Activated CD8-positive, alpha-beta memory T cell treated with anti-CD3 and anti-CD28 coated beads for 4 hours (primary cell): ENCODE measurements at places on chromosomes 1 and 21.

- no peak for DNase-seq
Observed at GRCh38 chr1:113353580-113353979, 36.7 kb upstream of the MAGI3 start.

DNA sequence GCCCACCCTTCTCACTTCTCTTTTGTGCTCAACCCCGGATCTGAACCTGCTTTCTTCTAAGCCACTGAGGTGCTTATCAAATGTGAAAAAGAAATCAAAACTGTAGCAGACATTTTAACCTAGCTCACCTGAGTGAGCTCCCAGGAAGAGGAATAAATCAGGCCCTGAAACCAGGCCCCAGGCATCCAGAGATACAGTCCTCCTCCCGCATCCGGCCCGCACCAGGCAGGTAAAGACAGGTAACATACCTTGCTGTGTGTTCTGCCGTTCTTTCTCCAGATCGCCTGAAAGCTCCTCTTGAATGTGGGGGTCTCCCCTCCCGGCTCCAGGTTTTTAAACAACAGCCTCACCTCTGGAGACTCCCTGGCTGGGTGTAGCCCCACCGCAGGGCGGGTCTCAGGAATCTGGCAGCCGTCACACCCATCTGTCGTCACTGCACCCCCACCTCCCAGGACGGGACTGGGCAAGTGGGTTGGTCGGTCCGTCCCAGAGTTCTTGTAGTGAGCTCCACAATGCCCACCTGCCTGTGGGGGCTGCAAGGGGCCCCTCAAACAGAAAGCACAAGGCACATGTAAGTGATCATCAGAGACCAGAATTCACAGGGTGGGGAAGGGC is at the start of gene LAMB3:
Gene LAMB3, minus strand, starts transcription at position 305 of the 615 bp plus-strand sequence. CDS start 1,481 bp downstream, outside the sequence.
- DNase-seq: no peak

GRCh38 chr1:85128316-85128715 is 72.5 kb downstream of the SYDE2 start:
- no peak for DNase-seq

- no peak for DNase-seq
Observed at GRCh38 chr1:167798952-167799351, 77.2 kb downstream of the MPZL1 start.

- no peak for DNase-seq
Observed at GRCh38 chr1:7450838-7451237, 320.3 kb upstream of the VAMP3 start.

DNA sequence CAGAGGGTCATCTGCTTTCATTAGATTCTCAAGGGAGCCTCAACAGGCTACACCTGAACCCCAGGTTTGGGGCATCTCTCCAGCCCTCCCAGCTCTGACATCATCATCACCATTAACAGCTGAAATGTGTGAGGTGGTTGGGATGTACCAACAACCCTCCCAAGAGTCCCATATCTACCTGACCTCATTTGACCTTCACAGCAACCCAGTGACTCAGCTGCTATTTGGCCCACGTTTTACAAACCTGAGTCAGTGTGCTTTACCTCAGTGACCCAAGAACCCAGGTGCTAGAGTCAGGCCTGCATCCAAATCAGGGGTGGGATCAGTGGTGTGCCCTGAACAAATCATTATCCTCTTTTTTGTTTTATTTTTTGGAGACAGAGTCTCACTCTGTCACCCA is 53.3 kb upstream of the TINAGL1 start:
- DNase-seq: no peak

DNA sequence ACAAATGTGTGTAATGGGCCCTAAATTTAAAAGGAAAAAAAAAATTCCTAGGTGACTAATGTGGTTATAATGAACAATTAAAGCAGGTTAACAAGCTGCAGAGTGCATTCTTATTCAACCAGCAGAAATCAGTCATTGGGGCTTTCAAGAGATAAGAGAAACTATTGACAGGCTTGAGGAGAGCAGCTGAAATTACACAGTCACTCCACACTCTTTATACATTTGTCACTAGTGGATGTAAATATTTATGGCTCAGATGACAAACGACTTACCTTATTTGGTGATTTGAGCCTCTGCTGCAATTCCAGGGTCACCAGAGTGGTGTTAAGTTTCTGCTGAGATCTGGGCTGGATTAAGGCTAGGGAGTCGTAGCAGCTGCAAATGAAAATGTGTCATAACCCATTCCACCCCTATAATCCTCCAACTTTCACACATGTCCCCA is 896.3 kb downstream of the TTLL7 start:
- no peak for DNase-seq

DNA sequence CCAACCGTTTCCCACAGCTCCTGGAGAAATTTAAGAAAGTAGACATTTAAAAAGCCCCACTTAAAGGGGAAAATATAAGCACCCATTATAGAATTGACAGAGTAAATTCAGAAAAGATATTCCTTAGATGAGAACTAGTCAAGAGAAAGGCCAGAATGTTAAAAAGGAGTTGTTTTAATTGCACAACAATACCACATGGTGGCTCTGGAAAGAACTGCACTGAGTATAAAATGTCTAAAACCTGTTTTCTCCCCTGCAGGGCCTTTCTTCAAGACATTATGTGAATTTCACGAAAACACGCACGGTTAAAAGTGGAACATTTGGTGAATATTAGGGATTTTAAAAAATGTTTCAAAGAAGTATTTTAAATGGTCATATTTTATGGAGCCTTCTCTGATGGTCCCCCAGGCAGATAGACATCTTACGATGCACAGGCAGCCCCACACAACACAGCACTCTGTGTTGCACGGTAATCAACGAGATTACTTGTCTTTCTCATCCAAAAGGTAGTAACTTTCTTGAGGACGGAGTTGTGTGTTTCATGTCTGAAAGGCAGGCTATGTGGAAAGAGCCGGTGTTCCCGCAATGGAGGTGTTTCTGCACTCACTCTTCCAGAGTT is 101.9 kb downstream of the PRRX1 start:
- no peak for DNase-seq

GRCh38 chr1:242178924-242179708 is 180.2 kb upstream of the MAP1LC3C start:
- no peak for DNase-seq

DNA sequence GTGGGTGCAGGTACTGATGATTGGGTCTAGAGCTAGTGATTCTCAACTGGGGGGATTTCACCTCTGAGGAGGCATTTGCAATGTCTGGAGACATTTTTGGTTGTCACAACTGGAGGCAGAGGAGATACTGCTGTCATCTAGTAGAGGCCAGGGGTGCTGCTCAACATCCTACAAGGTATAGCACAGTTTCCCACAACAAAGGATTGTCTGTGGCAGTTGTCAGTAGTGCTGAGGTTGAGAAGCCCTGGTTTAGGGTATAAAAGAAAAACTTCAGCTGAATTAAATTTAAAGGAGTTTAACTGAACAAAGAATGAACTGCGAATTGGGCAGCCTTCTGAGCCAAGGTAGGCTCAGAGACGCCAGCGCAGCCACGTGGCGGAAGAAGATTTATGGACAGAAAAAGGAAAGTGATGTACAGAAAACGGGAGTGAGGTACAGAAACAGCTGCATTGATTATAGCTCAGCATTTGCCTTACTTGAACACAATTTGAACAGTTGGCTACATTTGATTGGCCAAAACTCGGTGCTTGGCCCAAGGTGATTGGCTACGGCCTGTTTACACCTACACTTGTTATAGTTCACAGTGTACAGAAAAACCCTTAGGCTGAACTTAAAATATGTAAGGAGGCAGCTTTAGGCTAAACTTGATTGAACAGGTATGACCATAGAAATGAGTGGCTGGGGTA is 40.4 kb downstream of the MPZL1 start:
- no peak for DNase-seq

GRCh38 chr1:27423709-27424108 is 31.3 kb downstream of the GPR3 start:
- DNase-seq: no peak

GRCh38 chr1:224544346-224545110 is 71.6 kb upstream of the CNIH3 start:
- DNase-seq: no peak

- no peak for DNase-seq
Observed at GRCh38 chr1:30109853-30110252, 613.5 kb downstream of the MATN1 start.

GRCh38 chr1:245173446-245174211 is 18.8 kb downstream of the KIF26B start:
- no peak for DNase-seq

GRCh38 chr1:151862604-151863003 is 9.1 kb upstream of the THEM5 start:
- no peak for DNase-seq
